Body of pancreas (tissue), 4 donors: ENCODE measurements at places on chromosomes 5 and 9.

DNA sequence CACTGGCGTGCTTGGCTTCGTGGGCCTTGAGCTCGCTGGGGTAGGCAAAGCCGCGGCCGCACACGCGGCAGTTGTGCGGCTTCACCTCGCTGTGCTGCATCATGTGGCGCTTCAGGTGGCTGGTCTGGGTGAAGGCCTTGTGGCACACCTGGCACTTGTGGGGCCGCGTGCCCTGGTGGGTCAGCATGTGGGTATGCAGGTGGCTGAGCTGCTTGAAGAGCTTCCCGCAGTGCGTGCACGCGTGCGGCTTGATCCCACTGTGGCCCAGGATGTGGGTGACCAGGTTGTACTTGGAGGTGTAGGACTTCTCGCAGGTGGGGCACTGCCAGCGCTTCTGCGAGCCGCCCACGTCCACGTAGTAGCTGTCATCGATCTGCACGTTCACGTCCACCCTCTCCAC lies 46.8 kb downstream of the ZNF366 start:
- DNase-seq, result no peak

GRCh38 chr9:113678859-113679256 lies 197.3 kb upstream of the ZNF618 start:
- no peak for DNase-seq

GRCh38 chr5:172133359-172134029 lies 54.5 kb downstream of the STK10 start:
- no peak for DNase-seq

GRCh38 chr5:6660688-6661087 lies 27.4 kb downstream of the SRD5A1 start:
- no peak for DNase-seq

- DNase-seq, result no peak
Measured at GRCh38 chr9:89991204-89991790, 386.5 kb downstream of the GADD45G start.

DNA sequence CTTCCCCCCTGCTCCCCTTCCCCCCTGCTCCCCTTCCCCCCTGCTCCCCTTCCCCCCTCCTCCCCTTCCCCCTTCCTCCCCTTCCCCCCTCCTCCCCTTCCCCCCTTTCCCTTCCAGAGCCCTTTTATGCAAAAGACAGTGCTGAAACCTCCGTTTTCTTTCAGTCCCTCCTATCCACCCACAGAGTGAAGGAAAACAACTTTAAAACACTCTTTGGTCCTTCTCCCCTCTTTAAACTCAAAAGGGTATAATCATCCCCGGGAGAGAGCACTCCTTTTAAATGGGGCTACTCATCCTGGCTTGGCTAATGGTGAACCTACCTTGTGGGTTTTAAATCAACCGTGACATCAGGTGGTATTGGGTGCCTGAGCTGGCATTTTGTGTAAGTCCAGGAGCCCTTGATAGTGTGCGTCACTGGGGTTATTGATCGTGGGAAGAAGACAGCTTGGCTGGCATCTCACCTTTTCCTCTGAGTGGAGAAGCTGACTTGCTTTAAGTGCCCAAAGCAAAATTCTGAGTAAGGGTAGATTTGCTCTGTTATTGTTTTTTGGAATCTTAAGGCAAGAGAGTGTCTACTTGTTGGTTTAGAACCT lies 2.7 kb downstream of the LARP1 start:
- peak; percentile 71 for DNase-seq

DNA sequence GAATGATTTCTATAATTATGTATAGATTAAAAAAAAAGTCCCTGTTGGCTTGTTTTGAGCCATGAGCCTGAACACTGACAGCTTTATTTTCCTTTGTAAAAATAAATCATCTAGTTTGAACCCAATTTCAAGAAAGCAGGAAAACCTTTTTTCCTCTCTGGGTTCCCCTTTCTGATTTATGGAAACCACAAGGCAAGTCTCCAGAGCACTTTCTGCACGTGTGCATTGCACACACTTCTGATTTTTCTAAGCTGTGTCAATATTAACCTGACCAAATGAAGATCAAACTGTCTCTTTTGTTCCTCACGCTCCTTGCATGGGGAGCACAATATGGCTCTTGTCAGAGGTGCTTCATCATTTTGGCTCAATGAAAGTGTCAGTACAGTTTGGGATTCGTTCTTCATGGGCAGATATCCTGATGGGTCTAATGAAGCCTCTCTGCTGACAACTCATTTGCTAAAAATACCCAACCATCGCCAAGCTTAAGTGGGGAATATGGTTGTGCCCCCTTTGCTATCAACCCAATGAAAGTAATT lies 39.2 kb upstream of the PCA3 start:
- DNase-seq, result no peak

DNA sequence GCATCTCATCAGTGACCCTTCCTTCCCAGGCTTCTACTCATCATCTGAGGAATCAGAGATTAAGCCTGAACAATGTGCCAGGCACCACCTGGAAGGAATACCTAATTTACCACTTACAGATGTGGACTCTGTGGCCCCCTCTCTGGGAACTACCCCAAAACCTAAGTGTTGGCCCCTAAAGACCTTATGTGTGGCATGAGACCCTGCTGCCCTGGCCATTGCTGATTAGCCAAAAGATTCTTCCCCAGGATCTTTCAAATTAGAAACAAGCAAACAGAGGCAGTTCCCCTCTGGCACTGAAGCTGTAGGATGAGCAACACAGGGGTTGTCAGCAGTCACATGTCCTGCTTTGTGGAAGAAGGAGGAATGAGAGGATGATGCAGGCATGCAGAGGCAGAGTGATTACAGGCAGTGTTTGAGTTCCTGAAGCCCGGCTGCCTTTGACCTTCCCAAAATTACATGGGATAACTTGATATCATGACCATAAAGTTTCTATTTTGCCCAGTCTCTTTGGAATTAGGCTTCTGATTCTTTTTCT lies 10.6 kb downstream of the SPINK4 start:
- DNase-seq, result no peak

- DNase-seq, result no peak
Measured at GRCh38 chr9:70013598-70014196, 30.0 kb upstream of the MAMDC2 start.

GRCh38 chr9:72681283-72681630 lies 159.8 kb downstream of the TMC1 start:
- DNase-seq, result no peak

DNA sequence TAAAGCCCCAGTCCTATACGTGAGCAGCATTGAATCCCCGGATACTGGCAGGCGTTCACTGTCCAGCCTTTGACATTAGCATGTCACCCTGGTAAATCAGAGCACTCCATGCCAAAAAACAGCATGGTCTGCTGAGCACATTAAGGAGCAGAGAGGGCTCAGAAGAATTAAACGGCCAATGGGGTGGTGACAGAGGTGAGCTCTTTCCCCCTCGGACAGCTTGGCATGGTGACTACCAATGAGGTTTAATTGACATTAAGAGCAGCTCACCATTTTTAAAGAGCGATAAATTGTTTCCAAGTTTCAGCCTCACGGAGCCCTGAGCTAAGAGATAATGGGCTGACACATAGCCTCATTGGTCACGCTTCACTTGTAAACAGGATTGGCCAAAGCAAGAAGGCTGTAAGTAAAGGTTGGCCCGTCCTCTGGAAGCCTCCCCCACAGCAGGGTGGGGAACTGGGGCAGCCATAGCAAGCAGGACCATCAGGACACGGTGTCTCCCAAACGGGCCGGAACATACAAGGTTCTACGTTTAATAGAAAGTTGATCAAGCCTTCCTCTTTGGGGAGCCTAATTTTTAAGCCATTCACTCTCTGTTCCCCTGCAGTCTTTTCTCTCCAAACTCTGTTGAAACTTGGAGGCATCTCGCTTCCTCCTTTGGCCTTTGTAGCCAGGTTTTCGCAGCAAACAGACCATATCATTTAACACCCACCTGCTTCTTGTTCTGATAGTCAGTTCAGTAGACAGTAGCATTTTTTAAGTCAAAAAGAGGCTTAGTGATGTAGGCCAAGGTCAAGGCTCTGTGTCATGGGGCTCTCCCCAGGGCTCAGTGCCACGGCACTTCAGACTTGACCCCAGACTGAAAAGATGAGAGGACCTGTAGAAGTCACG lies 25.9 kb downstream of the QRFP start:
- DNase-seq, result no peak

GRCh38 chr9:92308893-92309292 lies 15.4 kb upstream of the IARS1 start:
- DNase-seq, result peak; percentile 26

- no peak for DNase-seq
Measured at GRCh38 chr9:23542438-23542837, 283.6 kb downstream of the ELAVL2 start.

GRCh38 chr9:126397056-126397455 lies 70.4 kb downstream of the MVB12B start:
- no peak for DNase-seq

DNA sequence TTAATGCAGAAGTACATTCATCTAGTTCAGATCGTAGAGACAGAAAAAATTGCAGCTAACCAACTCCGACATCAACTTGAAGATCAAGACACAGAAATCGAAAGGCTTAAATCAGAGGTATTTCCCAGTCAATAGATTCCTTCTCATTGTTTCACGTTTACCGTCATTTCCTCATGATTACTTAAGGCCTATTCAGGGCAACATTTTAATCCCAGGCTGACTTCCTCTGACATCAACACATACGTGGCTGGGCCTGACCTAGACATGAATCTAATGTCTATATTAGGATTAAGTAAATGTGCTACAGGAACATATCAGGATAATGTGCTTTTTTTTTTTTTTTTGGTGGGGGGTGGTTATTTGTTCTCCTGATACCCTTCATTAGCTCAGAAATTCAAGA lies 107.9 kb downstream of the RASGRF2 start:
- no peak for DNase-seq

GRCh38 chr9:19331877-19332276 lies 48.2 kb downstream of the RPS6 start:
- DNase-seq, result no peak

- DNase-seq, result no peak
Measured at GRCh38 chr5:75677607-75678006, 39.6 kb downstream of the POC5 start.

GRCh38 chr5:135386096-135386495 lies 12.9 kb downstream of the MACROH2A1 start:
- no peak for DNase-seq

DNA sequence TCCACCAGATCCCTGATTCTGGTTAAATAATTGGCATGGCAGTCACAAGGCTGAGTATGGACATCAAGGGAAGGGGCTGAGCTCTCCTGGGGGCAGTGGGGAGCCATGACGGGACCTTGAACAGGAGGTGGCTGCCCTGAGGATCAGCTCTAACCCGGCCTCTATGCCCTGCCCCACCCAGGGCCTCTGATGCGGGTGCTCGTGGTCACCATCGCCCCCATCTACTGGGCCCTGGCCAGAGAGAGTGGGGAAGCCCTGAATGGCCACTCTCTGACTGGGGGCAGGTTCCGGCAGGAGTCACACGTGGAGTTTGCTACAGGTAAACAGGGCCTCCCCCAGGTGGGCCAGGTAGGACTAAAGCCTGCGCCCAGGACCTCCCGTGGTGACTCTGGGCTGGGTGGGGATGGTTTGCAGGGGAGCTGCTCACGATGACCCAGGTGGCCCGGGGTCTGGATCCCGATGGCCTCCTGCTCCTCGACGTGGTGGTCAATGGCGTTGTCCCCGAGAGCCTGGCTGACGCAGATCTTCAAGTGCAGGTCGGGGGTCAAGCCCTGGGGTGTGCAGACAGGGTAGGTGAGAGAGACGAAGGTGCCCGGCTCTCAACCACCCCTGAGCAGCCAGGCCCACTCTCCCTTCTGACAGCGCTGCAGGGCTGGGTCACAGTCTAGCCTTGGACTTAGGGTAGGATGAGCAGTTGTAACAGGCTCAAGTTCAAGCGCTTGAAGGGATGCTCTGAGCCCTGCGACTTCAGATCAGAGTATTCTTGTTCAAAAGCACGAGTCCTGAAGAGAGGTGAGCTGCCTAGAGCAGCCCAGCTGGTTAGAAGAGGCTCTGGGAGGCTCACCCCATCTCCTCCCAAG lies 19.9 kb upstream of the ASS1 start:
- no peak for DNase-seq

GRCh38 chr5:131392466-131393095 lies 128.7 kb downstream of the CDC42SE2 start:
- DNase-seq, result no peak

DNA sequence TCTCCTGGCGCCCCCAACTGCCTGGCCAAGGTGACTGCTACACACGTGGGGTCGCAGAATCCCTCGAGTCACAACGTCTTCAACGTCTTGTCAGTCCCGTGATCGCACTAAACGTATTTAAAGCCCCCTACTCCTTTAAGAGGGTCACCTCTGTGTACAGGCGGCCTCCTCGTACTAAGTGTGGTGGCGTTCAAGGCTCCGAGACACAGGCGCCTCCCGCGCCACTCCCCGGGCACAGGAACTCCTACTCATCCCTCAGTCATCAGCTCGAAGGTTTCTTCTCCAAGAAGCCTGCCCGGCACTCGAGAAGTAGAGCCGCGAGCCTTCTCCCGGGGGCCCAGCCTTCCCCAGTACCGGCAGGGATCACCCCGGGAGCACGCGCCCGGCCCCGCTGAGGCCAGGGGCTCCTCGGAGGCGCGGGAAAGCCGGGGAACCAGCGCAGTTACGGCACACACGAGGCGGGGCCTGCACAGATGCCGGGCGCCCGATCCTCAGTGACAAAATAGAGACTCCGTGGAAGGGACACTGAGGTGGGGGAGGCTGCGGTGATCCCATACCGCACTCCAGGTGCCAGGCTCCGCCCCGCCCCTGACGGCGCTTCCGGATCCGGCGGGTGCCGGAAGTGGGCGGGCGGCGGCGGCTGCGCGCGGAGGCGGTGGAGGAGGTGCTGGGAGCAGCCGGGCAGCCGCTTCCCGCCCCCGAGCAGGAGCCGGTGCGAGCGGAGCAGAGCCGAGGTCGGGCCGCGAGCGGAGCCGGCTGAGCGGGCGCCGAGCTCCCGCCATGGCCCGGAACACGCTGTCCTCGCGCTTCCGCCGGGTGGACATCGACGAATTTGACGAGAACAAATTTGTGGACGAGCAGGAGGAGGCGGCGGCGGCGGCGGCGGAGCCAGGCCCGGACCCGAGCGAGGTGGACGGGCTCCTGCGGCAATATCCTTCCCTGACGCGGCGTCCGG lies 6.9 kb downstream of the ARPC5L start:
- DNase-seq, result peak; percentile 89

- no peak for DNase-seq
Measured at GRCh38 chr5:3590161-3590966, 5.3 kb upstream of the IRX1 start.

GRCh38 chr5:170907758-170908157 lies 45.9 kb downstream of the RANBP17 start:
- DNase-seq, result no peak

DNA sequence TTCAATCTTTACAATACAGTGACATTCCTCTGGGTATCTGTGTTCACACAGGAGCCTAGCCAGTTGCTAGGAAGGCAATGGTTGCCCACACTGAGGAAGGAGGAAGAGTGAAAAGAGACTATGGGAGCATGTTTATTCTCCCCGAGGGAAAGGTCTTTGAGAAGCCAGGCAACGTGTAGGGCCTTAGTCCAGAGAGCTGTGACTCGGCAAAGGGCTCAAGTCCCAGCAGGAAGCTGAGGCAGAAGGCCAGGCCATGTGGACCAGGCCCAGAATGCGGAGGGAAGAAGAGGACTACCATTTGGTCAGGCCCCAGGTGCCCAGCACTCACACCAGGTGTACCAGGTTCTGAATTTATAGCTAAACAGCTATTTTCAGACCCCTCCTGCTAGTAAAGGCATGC lies 136.6 kb upstream of the DMAC1 start:
- DNase-seq, result no peak
